ENCODE measurements at places on chromosomes 6 and 20.

GRCh38 chr6:144145541-144145940 is 4.8 kb upstream of the STX11 start:
- DNase-seq, result no peak

GRCh38 chr6:6560909-6561308 is 27.6 kb upstream of the LY86 start:
- DNase-seq, result no peak

DNA sequence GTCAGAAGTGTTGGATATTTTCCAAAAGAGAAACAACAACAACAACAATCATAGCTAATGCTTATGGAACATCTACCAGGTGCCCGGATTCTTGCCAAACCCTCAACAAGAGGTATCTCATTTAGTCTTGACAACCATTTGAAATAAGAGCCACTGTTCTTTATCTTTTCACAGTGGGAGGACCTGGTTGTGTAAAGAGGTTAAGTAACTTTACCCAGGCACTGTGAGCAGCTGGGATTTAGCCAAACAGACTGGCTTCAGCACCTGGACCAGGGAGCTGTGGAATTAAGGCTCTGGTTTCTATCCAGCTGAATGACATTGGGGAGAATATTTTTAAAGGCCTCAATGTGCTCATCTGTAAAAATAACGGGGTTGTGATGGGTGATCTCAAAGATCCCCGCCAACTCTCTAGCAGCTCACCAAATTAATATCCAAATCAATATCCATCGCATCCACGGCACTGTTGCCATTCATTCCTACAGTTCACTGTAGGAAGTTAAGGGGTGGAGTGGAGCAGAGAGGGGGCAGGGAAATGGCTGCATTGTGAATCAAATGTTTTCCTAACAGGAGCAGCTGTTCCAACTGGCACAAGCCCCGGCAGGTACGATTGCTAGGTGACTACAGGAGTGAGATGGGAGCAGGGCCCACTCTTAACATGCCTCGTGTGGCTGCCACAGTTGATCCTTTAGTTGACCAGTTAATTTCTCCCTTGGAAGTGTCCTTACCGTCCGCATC is 61.8 kb downstream of the GCNT2 start:
- no peak for DNase-seq

DNA sequence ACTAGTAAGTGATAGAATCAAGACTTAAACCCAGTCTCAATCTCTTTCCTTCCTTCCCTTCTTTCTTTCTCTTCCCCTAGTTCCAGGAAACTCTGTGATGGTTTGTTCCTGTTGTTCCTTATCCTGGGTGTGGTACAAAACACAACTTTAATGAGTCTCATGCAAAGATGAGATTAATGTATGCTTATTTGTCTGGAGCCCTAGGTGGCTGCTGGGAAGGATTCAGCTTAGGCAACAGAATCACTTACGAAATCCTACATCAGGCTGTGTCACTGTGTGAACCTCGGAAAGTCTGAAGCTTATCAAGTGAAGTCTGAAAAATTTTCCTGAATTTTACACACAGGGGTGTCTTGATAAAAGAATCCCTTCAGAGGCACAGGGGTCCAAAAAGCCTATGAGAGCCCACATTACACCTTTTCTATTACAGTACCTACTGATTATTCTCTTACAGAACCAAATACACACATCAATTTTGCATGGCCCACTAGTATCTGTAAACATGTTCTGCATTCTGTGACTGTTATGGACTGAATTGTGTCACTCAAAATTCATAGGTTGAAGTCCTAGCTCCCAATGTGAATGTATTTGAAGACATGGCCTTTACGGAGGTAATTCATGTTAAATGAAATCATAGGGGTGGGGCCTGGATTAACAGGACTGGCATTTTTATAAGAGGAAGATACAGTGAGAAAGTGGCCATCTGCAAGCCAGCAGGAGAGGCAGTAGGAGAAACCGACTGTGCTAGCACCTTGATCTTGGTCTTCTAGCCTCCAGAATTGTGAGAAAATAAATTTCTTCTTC is 144.7 kb downstream of the MYB start:
- DNase-seq, result no peak

DNA sequence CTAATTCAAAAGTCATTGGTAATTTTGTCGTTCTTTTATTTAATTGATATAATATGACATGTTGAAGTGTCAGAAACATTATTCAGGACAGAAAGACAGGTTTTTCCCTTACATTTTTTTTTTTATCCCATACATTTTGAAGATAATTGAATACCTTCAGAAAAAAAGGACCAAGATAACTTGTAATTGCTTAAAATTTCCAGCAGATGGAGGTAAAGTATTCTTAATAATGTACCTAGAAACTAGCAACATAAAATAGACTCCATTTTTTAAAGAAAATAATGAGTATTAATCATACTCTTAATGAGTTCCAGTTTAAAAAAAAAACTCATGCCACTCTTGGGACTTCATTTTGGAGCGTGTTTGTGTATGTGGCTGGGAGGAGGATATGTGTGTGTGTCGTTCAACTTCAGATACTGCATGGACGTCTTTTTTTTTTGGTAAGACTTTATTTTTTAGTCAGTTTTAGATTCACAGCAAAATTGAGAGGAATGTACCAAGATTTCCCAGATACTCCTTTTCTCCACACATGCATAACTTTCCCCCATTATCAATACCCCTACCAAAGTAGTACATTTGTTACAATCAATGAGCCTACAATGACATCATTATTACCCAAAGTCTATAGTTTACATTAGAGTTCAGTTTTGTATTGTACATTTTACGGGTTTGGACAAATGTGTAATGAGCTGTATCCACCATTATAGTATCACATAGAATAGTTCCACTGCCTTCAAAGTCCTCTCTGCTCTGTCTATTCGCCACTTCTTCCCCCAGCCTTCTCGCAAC is 79.4 kb downstream of the ROS1 start:
- DNase-seq, result peak; percentile 46

DNA sequence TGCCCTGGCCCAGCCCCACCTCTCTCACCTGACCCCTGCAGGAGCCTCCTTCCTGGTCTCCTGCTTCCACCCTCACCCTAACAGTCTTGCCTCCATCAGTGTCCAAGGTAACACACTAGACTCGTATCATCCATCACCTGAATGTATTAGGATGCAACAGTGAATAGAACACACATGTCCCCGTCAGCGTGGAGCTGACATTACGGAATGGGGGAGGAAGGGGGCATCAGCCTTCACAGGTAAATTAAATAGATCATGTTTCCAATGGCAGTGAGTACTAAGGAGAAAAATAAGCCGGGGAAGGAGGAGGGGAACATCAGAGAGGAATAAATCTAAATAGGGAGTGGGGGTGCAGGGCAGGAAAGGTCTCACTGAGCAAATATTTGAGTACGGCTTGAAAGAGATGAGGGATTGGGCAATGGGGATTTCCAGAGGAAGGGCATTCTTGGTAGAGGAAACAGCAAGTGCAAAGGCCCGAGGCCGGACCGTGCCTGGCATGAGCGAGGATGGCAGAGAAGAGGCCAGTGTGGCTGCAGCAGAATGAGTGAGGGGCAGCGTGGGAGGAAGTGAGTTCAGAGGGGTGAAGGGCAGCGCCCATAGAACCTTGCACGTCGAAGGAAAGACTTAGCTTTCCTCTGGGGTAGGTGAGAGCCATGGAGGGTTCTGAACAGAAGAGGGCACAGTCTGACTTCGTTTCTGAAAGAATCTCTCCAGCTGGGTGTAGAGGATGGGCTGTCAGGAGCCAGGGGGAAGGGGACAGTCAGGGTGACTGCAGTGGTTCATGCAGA is 110.1 kb upstream of the PTPN1 start:
- DNase-seq, result no peak

- DNase-seq, result no peak
These were observed 36.2 kb downstream of the GCM1 start for GRCh38 chr6:53112404-53112803.

DNA sequence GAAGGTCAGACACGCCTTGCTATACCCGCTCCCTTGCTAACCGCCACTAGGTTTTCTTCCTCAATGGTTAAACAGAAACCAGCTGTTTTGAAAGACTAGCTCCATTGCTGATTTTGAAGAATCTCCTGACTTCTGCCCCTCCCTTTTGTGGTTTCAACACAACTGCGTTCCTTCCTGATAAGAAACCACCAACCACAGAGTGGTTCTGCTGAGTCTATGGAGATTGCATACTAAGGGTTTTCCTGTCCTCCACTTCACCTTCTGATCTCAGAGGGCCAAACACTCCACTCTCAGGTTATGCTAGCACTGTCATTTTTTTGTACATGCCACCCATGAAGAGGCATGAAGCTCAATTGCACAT is 207.9 kb downstream of the MYLK4 start:
- DNase-seq, result peak; percentile 32

DNA sequence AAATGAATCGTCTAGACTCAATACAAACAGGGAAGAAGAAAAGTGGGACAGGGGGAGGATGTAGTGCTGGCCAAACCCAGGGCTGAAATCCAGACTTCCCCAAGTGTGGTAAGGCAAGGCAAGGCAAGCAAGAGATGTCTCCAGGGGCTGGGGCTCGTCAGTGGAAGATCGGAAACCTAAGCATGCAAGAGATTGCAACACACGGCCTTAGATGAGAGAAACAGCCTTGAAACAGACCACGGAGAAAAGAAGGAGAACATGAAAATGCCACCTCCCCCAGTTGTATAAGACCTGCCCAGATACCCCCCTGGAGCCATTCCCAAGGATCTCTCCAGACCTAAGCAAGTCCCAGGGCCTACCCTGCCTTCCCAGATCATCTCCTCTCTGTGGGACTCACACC is 20.0 kb downstream of the VEGFA start:
- DNase-seq, result no peak

DNA sequence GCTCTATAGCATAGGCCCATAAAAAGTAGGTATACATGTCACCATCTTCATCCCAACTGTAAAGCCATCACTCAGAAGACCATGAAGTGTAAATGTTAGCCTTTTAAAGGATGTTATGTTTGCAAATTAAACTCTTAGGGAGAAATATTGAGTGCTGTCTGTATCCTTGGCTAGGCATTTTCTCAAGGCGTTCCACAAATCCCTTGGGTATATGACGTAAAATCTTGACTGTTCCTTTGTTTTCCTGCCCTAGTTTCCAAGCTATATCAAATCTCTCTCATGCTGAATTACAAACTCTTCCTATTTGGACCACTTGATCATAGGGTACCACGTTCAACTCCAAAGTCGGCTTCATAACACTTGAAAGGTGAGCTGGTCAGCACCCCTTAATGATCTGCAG is 486.2 kb downstream of the HDGFL1 start:
- no peak for DNase-seq

GRCh38 chr6:159307246-159307790 is 138.1 kb downstream of the FNDC1 start:
- no peak for DNase-seq

GRCh38 chr20:23235173-23236027 is 115.2 kb upstream of the NXT1 start:
- no peak for DNase-seq

DNA sequence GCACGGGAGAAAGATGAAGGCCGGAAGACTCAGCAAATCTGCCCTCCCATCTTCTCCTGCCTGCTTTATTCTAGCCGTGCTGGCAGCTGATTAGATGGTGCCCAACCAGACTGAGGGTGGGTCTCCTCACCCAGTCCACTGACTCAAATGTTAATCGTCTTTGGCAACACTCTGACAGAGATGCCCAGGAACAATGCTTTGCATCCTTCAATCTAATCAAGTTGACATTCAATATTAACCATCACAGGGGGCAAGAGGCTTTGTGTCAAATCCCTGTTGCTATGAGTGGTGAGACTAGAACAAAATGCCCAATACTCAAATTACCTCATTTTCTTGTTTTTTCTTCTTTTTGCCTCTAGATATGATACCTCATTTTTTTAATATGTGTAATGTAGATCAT is 27.4 kb upstream of the PLAGL1 start:
- DNase-seq, result no peak

DNA sequence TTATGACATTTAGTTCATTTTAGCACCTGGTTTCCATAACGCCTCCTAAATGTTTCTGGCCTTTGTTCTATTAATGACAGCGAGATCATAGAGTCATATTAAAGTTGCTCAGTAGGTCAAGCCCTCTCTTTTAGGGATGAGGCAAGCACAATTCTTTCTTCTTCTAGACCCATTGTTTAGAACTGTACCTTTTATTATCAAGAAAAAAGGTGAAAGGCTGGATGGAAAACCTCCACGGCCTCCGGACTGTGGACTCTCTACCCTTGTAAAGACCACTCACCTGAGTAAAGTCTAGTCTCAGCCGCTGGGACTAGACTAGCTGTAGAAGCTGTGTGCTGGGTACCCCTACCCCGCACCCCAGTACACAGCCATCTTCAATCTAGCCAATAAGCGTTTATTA is 6.0 kb upstream of the AFDN start:
- DNase-seq, result no peak

- DNase-seq, result peak; percentile 71
These were observed 199.1 kb downstream of the CENPW start for GRCh38 chr6:126539022-126539421.

DNA sequence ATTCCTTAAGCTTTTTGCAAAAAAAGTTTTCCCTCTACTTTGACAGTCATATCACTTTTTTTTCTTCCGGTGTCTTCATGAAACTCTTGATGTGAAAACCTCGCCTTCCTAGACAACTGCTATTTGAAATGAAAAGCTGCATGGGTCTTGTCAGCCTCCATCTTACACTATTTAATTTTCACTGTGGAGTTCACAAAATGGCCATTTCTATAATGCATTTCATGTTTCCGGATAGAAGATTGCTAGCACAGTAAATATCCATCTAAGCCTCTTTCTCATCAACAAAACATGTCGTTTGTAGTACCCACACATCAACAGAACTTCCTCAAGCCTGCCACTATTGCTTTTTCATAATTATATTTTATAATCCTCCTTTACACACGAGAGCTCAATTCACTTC is 204.9 kb upstream of the ID4 start:
- no peak for DNase-seq

- DNase-seq, result no peak
These were observed 2.7 kb downstream of the GUCA1A start for GRCh38 chr6:42175860-42176259.

DNA sequence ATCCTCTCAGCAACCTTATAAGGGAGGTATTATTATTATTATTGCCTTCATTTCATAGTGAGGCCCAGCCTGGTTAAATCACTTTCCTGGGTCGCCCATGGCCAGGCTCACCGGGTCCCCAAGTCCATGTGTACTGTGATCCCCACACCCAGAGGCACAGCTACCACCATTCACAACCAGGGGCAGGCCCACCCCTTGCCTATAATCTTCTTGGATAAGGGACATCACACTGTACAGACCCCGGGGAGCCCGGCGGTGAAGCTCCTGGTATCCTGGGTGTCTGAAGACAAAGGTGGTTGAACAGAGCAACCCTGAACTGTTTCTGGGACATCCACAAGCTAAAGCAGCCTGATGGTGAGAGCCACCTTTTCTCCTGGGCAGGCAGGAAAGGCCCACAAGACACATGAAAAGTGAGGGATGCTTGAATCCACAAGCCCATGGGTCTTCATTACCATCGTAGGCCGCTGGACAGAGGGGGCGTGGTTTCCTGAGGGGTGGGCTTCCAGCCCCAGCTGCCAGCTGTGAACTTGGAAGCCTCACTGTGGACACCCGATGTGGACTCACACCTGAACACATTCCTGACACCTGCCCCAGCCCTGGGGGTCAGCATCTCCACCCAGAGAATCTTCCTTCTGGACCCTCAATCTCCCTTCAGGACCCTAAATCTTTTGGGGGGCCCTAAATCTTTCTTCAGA is 185.5 kb upstream of the PMEPA1 start:
- no peak for DNase-seq

- DNase-seq, result no peak
These were observed 45.5 kb downstream of the CNR1 start for GRCh38 chr6:88120635-88121034.
